Mesenteric fat pad (tissue), 1 donor: ENCODE measurements at places on chromosomes 5 and 9. TPM values are rescaled to one million over a fixed set of nuclear protein-coding genes. Genes with fewer than 3 reads are reported as not detected.

The KLHL3 gene
- 3.5 TPM for total RNA-seq

The NAIP gene
- 51.4 TPM for total RNA-seq

The NTNG2 gene
- total RNA-seq: 2.0 TPM

The OR4F3 gene
- total RNA-seq: not detected

The POLR3G gene
- total RNA-seq: 1.7 TPM

The GAS1 gene
- 91.5 TPM for total RNA-seq

The MEGF10 gene
- 0.58 TPM for total RNA-seq

The PCDHB15 gene
- total RNA-seq: 3.4 TPM

The GPR151 gene
- not detected for total RNA-seq

The ACTL7B gene
- total RNA-seq: not detected

The RUSC2 gene
- 40.2 TPM for total RNA-seq

The BARHL1 gene
- total RNA-seq: not detected

The SPATA31E1 gene
- total RNA-seq: not detected

The PURA gene
- total RNA-seq: 23.5 TPM

The ASPN gene
- 4.0 TPM for total RNA-seq

The SPATA31A3 gene
- total RNA-seq: not detected

The SLIT3 gene
- 83.6 TPM for total RNA-seq

The SCGB3A1 gene
- total RNA-seq: 0.71 TPM

The TICAM2 gene
- total RNA-seq: 6.3 TPM

The MYMK gene
- not detected for total RNA-seq

The SEMA6A gene
- 24.0 TPM for total RNA-seq

The TRPM6 gene
- 1.3 TPM for total RNA-seq

The IL4 gene
- not detected for total RNA-seq

The RPL7A gene
- 1,535 TPM for total RNA-seq

The SH2D3C gene
- 28.1 TPM for total RNA-seq

The OCLN gene
- 1.3 TPM for total RNA-seq

The LIFR gene
- 97.9 TPM for total RNA-seq

The PCDHAC1 gene
- 0.61 TPM for total RNA-seq

The RNF44 gene
- 23.5 TPM for total RNA-seq

The ARHGEF28 gene
- total RNA-seq: 9.4 TPM

The TAF7 gene
- total RNA-seq: 53.9 TPM

The OR2Y1 gene
- not detected for total RNA-seq
